ENCODE measurements at places on chromosomes 13 and 19. TPM values are rescaled to one million over a fixed set of nuclear protein-coding genes. Genes with fewer than 3 reads are reported as not detected.

DCUN1D2 gene
- total RNA-seq: 27.2 TPM

PROZ gene
- total RNA-seq: not detected

TJP3 gene
- not detected for total RNA-seq

CCL25 gene
- total RNA-seq: not detected

TUBB4A gene
- total RNA-seq: not detected

POLRMT gene
- total RNA-seq: 47.7 TPM

LGALS14 gene
- not detected for total RNA-seq

SERTM1 gene
- total RNA-seq: not detected

ZNF486 gene
- total RNA-seq: 0.86 TPM

LYPD4 gene
- total RNA-seq: not detected

KLHL1 gene
- total RNA-seq: not detected

LILRA6 gene
- not detected for total RNA-seq

NCR1 gene
- total RNA-seq: not detected

CGB3 gene
- not detected for total RNA-seq

GRCh38 chr13:48739386-48739964, 85.7 kb downstream of the CYSLTR2 start:
- no peak for DNase-seq

DNA sequence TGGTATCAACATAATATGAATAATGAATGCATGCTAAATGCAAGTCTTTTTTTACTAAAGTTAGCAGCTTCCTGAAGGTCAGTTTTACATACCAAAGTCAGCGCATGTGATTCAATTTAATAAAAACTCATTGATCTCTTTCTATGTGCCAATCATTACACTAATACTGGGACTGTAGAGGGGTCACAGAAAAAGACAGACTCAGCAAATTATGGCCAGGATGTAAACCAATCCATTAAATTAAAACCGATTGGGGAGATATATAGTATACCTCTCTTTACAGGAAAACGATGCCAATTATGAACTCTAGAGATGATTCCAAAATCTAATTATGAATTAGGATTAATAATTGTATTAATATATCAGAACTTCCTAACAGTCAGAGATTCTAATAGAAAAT, 624.4 kb upstream of the PCDH20 start:
- DNase-seq: no peak

DNA sequence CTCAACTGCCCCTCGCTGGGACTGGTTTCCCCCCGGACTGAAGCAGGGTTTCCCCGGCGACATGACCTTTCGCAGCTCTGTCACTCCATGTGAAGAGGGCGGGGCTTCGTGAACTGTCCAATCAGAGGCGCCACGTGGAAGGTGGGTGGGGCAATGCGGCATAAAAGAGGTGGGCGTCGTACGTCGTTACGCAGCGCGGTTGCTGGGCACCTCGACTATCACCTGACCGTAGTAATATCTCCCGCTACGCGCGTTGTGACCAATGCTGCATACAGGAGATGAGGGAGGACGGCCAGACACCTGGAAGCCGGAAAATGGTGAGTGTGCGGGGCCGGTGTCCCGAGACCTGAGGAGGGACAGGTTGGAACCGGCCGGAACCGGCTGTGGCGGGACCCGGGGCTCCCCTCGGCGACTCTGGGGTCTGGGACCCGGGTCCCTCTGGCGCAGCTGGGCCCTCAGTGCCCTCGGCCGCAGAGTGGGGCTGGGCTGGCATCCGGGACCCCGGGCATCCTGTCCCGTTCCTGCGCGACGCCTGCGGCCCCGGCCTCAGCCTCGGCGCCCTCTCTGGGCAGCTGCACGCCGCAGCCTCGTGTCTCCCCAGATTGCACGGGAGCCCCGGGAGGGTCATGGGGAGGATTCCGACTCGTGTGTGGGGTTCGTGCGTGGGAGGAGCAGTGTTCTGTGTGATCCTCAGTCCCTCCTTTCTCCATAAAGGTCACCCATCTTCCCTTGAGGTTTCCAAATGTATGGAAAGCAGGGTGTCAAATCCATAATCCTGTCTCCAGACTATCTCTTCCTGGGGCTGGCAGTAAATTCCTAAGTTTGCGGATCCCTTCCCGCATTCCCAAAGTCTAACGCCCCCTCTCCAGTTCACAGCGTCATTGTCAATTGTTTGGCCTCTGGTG, 32.2 kb downstream of the ZNF136 start:
- DNase-seq: no peak

DNA sequence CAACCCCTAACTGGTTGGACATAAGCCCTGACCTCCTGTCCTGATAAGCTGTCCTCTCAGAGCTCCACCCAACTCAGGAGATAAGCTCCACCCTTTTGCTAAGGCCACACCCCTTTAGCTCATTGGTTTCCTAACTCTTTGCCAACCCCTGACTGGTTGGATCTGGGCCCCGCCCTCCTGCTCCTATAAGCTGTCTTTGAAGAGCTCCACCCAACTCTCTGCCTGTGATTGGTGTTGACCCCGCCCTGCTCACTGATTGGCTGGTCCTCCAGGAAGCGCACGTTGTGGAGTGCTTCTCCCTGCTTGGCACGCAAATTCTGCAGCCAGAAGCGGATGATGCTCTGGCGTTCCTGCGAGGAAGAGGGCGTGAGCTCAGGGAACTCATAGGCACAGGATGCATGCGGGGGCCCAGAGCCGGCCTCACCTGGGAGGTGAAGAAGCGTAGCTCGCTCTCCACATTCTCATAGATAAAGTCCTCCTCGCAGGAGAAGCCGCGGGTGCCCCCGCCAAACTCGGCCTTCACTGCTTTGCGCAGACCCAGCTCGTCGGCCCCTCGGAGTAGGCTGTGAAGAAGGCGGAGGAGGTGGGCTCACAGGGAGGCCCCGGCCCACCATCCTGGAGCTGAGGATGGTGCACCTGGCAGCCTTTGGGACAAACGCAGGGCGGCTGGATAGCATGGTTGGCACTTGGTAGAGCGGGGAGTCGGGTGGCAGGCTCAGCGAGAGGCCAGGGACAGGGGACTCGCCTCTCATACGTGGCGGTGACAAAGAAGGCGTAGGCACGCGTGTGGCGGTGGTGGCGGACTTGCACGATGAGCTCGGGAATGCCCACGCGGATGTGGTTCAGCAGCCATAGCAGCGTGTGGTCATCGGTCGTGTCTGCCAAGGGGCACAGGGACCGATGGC, 1.7 kb downstream of the ANO8 start:
- no peak for DNase-seq

DNA sequence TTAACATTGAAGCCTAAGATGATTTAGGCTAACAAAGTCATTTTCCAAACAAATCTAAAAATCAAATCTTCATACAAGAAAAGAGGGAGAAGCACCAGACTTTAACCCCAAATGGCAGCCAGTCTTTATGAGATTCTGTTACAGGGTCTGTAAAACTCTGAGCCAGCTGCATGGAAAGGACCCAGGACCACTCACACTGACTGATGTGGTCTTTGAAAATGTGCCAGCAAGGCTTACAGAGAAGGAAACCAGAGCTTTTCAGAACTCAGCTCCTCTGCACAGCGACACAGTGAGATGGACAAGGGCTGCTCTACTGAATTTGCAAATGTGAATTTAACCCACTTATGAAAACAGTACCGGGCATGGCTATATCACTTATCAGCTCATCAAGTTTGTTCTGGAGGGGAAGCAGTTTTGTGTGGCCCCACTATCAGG, 98.8 kb upstream of the SERP2 start:
- DNase-seq: peak; percentile 53

- no peak for DNase-seq
Observed at GRCh38 chr13:20274466-20274865, 42.3 kb upstream of the GJB6 start.

GRCh38 chr19:38718747-38719543, 25.3 kb downstream of the CAPN12 start:
- peak; percentile 99 for DNase-seq

DNA sequence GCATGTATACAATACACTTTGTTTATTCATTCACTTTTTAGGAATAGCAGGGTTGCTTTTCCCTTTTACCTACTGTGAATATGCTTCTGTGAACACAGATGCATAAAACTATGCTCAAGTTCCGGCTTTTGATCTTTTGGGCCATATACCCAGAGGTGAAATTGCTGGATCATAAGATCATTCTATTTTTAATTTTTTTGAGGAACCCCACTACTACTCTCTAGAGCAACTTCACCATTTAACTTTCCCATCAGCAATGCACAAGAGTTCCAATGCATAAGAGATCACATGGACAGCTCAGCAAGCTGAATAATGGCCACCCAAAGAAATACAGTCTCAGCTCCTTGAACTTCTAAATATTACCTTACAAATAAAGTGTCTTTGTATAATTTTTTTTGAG, 17.0 kb upstream of the SIGLEC10 start:
- DNase-seq: no peak

- peak; percentile 91 for DNase-seq
Observed at GRCh38 chr19:17107546-17108452, 32.2 kb downstream of the MYO9B start.

GRCh38 chr13:42181381-42181953, 90.5 kb upstream of the AKAP11 start:
- DNase-seq: peak; percentile 20

- DNase-seq: peak; percentile 64
Observed at GRCh38 chr13:79779761-79780160, 298.8 kb downstream of the NDFIP2 start.

DNA sequence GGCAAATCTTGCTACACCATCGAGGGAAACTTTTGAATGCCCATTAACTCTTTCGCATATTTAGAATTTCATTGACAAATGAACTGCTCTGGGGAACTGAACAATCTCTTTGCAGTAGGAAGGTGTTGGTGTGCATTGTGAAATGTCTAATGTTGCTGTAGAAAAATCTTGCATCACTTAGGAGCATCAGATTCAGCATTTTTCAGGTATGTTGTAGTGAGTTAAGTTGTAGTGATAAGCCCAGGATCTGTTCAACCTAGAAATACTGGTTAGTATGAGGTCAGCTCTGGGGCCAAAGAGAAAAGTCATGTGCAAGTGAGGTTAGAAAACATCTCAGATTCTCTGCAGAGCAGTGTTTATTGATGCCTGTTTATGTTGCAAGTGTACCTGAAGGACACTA, 4.1 kb downstream of the FRY start:
- no peak for DNase-seq

- no peak for DNase-seq
Observed at GRCh38 chr13:19658831-19659230, 25.4 kb downstream of the MPHOSPH8 start.

DNA sequence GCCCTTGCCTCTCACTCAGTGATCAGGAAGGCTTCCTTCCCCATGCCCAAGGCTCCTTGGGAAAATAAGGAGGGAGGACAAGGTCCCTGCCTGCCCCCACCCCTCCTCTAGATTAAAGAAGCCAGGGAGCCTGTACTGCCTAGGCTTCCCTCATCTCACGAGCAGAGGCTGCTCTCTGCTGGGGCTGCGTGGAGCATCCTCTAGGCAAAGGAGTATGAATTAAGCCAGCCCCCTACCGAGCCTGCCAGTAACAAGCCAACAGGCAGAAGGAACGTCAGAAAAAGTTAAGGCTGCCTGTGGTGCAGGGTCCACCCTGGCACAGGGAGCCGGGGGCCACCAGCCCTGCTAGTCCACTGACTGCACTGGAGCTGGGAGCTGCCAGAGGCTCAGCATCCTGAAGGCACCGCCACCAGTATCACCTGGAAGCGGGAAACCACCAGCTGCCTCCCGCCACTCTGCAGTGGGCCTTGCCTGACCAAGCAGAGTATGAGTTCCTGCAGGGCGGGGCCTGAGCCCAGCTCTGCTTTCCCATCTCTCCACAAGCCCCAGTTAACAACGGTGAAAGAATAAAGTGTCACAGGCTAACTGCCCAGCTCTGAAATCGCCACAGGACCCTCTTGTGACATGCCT, 6.8 kb downstream of the NAPA start:
- no peak for DNase-seq

- DNase-seq: no peak
Observed at GRCh38 chr13:59012731-59013130, 1151.0 kb downstream of the DIAPH3 start.

DNA sequence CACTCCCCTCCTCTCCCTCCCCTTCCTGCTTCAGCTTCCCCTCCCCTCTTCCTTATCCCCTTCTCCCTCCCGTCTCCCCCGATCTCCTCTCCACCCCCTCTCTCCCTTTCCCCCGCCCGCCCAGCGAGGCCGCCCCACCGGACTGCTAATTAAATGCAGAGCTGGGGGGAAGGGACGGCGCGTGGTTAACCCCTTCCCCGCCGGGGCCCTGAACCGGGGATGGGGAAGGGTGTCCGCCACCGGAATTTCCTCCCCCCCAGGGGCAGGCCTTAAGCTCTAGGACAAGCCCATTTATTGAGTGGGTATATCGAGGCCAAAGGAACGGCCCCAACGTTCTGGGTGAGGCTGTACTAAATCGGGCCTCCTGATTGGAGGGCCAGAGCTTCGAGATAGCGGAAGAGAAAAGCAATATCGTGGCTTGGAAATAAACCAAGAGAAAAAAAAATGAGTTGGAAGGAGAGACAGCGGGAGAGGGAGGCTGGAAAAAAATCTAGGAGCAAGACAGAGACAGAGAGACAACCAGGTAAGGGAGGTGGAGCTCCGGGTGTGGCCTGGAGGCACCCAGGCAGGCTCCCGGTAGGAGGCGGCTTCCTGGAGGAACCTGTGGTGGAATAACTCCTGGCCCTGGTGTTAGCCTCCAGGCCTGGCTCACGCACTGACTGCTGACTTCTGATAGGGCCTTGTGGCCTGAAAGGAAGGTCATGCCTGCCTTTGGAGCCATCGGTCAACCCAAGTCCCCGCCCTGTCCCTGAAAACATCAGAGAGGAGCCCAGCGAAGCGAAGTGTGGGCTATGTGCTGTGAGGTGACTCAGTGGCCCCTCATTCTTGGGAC, 11.6 kb upstream of the JUND start:
- DNase-seq: peak; percentile 32

- DNase-seq: no peak
Observed at GRCh38 chr19:33705090-33705847, 83.5 kb downstream of the CHST8 start.

DNA sequence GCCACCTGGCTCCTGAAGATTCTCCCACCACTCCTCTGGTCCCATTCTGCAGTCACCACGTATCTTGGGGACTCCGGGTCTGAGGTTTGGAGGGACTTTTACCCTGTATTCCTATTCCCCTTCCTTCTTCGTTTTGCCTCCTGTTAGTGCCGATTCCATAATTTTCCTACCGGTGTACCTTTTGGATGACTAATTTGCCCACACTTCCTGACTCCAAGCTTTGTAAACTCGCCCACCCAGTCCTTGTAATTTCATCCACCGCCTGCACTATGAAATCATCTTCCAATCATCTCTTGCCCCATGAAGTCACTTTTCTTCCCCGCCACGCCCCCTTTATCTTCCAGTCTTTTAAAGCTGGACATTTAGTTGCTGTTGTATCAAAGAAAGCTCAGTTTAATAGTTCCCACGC, 572 bp downstream of the UCHL3 start:
- peak; percentile 58 for DNase-seq

- DNase-seq: no peak
Observed at GRCh38 chr13:23777575-23777870, 111.7 kb downstream of the MIPEP start.

- DNase-seq: no peak
Observed at GRCh38 chr13:77946522-77946921, 27.9 kb upstream of the EDNRB start.

DNA sequence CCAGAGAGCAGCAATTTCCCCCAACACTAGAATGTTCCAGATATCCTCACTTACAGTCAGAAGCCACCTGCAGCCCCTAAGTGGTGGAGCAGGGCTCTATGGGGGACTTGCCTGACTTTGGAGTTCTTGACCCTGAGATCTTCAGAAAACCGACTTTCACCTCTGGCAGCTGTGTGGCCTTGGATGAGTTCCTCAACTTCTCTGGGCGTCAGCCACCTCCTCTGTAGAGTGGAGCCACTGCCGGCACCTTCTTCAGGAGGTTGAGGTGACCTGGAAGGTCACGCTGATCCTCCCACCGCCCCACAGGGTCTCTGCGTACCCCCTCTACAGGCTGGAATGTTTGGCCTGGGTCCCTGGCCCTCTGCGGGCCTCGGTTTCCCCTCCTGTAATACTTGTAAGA, 7.1 kb upstream of the FUT5 start:
- DNase-seq: no peak

GRCh38 chr13:73967397-73968165, 166.6 kb downstream of the KLF12 start:
- DNase-seq: no peak
